ENCODE measurements at places on chromosomes 13 and 19.

DNA sequence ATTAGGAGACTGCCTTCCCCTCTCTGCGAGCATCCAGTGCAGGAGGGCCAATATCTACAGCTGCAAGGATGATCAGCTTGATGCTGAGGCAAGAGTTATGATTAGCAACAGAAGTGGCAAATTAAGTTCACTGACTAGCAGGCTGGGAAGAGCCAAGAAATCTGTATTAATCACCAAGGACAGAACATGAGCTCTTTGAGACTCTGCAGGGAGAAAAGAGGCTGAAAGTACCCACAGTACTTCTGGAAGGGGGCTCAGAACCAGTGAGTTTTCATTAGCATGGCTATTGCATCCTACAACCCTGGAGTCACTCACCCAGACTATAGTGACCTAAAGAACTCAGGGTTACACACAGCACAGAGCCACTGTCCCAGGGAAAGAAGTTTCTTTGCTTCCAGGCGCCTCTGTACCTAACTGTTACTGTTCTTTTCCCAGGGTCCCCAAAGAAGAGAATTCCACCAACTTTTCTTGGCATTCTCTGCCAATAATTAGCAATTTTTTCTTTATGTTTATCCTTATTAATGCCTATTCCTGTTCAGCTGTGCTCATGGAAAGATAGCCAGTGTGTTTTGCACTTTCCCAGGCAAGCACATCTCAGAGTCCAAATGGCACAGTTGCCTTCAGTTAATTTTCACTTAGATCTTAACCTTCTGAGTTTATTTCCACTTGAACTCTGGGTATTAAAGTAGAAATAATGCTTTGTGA is 25.8 kb upstream of the MEDAG start:
- no peak for DNase-seq

GRCh38 chr19:38028913-38029510 is 122.0 kb downstream of the SIPA1L3 start:
- no peak for DNase-seq

- no peak for DNase-seq
Observed at GRCh38 chr13:106077017-106077416, 458.4 kb downstream of the EFNB2 start.

GRCh38 chr13:27338816-27339215 is 68.2 kb downstream of the RASL11A start:
- no peak for DNase-seq

- DNase-seq, result no peak
Observed at GRCh38 chr13:105928901-105929300, 606.6 kb downstream of the EFNB2 start.

DNA sequence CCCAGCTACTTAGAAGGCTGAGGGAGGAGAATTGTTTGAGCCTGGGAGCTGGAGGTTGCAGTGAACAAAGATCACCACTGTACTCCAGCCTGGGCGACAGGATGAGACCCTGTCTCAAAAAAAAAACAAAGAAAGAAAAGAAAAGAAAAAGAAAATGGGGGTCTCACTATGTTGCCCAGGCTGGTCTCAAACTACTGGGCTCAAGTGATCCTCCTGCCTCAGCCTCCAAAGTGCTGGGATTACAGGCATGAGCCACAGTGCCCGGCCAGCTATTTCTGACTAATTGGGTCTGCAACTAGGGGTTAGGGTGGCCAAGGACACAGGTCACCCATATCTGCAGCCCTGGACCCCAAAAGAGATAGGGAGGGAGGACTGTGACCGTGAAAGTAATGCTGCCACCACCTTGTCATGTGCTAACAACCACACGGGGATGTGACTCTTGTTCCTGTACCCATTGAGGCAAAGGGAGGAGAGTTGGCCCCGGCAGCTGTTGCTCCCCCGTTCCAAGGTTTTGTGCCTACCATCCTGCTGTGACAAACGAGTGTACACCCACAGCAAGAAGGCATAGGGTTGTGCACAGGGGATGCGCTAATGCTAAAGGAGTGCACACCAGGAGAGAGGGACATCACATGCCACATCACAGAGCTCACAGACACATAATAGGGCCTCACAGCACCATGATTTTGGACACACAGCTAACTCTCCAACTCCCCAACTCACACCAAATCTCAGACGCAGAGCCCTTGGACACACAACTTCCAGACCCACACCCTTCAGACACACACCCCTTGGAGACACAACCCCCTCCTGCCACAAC is 619 bp downstream of the MEF2B start:
- no peak for DNase-seq

DNA sequence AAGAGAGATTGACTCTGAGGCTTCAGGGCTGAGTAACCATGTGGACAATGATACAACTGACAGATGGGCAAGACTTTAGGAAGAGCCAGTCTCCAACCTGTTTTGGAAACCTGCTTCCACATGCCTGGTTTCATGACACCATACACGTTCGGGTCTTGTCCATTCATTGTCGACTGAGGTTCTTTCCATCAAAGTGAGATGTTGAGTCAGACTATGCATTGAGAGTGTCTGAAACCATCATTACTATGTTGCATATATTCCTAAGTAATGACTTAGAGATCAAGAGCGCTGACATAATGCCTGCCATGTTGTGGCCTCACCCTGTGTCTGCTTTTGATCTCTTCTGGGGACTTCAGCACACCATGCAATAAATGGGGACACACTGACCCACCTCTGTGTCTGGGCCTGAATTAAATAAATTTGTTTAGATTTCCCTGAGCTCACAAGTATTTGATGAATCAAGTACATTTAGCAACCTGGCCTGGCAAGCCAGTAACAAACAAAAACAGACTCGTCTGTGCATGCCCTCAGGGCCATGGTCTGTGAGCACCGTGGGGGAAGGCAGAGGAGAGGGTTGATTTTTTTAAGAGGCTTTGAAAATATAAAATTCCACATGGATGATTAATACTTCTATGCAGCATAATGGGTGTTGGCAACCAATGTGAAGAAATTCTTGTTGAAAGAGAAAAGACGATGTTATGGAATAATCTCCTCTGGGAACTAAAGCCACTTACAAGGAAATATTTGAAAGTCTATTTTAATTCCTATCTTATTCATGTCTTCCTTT is 49.9 kb upstream of the UBAC2 start:
- DNase-seq, result no peak

DNA sequence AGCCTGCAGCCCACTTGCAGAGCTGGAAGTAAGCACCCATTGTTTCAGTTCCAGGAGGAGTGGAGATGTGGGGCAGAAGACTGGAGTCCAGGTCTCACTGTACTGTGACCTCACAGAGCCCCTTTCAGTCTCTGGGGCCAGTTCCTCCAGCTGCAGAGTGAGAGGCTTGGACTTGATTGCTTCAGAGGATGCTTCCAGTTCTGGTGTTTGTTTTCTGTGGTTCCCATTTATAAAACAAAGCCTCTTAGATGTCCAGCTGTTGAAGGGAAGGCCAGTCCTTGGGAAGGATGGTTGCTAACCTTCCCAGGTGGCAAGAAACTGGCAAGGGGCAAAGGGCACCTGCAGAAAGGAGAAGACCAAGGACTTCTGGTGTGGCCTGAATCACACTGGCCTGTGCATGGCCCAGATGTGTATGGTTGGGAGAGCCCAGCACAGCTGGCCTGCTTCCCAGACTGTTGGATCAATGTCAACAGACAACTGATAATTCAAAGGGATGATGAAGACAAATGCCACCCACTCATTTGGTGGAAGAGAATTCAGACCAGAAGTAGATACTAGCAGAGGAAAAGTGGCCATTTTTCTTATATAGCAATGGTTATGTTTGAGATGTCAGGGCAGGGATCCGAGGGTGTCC is 218.5 kb downstream of the ZNF536 start:
- DNase-seq, result no peak

DNA sequence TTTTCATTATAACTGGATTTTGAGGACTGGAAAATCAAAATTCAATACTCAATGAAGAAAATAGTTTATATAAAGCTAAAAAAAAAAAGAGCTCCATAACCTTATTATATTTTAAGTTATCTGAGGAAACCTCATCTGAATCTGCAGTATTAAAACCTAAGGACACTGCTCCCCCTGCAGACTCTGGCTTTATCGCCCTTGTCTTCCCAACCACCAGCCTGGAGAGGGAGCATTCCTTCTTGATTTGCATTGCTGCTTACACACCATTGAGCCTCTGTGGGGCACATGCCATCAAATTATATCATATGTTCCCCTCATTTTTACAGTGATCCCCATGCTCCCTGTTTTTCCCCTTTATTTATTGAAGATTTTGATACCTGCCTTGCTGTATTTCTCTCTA is 871.4 kb upstream of the GPC6 start:
- no peak for DNase-seq

DNA sequence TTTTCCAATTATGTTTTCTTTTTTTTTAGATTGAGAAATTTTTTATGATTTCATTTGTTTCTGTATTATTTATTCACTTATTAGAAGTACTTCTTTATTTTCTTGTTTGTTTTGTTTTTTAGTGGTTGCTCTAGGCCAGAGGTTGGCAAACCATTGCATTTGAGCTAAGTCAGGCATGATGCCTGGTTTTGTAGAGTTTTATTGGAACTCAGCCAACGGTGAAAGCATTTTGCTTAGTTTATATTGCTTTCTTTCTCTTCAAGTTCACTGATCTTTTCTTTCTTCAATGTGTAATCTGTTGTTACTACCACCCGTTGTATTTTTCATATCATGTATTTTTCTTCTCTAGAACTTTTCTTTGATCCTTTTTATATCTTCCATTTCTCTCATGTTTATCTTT is 19.7 kb downstream of the ZNF567 start:
- DNase-seq, result no peak

GRCh38 chr13:50448535-50448998 is 394.9 kb downstream of the DLEU7 start:
- no peak for DNase-seq

DNA sequence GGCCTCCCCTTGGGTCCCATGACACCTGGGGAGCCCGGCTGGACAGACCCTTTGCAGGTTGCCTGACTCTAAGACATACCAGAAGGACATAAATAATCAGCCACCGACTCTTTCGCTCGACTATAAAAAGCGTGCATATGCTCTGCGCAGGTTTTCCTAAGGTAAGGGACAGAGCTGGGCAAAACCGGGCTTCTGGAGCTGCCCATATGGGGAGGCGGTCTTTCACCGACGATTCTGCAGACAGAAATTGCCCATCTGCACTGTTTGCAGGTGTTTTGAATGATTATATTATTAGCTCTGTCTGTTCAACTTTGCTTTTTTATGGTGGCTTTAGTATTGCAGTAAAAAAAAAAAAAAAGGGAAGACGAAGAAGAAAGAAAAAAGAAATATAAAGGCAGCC is 347.2 kb downstream of the TSHZ3 start:
- no peak for DNase-seq

DNA sequence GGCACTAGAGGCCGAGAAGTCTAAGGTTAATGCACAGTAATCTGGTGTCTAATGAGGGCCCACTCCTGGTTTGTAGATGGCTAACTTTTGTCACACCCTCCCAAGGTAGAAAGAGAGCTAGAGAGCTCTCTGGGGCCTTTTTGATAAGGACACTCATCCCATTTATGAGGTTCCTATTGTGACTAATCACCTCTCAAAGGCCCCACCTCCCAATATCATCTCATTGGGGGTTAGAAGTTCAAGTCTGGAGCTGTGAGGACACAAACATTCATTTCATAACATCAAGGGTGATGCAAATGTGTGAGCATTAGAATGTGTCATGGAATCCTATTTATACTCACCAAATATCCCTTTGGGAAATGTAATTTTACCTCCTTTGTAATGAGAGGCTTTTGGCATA is 79.2 kb upstream of the SLC10A2 start:
- no peak for DNase-seq

DNA sequence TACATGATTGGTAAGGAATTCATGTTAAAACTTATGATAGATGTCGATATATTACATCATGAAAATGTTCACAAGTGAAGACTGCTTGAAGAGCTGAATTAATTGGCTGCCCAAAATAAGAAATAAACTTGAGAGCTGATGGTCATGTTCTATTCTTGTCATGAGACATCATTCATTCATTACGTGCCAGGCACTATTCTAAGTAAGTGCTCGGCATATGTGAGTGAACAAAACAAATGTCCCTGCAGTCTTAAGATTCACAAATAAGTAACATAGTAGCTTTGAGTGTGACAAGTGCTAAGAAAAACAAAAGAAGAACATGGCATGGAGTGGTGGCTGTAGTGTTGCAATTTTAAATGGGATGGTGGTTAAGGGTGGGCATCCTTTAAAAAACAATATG is 329.3 kb downstream of the SUCLA2 start:
- DNase-seq, result no peak

- no peak for DNase-seq
Observed at GRCh38 chr19:48770266-48770665, 14.9 kb downstream of the FGF21 start.

- no peak for DNase-seq
Observed at GRCh38 chr19:45515807-45516401, 8.6 kb downstream of the VASP start.

DNA sequence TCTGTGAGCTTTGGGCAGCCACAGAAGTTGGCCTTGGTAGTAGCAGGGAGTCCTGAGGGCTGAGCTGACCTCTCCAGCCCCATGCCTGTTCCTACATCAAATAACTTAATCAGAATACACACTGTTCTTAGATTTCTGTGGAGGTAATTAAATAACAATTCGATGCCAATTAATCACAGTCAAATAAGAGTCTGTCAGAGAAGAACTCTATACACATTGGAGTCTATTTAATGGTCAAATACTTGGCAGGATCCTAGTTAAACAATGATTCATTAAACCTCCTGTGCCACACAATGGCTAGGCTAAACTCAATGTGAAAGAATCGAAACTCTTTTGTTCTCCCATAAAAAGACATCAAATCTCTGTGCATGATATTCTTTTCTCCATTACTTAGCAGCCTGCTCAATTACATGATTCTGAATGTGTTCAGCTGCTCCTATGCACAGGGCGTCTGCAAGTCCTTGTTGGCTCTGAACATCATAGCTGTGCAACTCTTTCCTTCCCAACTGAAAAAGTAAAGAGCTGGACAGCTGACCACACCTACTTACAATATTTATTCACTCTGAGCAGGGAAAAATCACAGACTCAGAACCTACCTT is 173.1 kb downstream of the ABCC4 start:
- no peak for DNase-seq

DNA sequence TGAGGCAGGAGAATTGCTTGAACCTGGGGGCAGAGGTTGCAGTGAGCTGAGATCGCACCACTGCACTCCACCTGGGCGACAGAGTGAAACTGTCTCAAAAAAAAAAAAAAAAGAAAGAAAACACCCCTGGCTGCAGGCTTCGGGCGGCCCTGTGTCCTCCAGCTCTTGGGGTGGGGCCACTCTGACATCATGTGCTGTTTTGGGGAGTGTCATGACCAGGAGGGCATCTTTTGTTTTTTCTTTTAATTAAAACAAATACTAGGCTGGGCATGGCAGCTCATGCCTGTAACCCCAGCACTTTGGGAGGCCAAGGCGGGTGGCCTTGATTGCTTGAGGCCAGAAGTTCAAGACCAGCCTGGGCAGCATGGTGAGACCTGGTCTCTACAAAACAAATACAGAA is 52.1 kb downstream of the KDM4B start:
- no peak for DNase-seq

- peak; percentile 20 for DNase-seq
Observed at GRCh38 chr19:8615813-8616596, 5.5 kb upstream of the ADAMTS10 start.

- DNase-seq, result no peak
Observed at GRCh38 chr13:110503037-110503901, 58.3 kb downstream of the RAB20 start.

GRCh38 chr19:49849433-49850220 is 1.3 kb upstream of the PTOV1 start:
- DNase-seq, result no peak

Measured in stimulated activated CD8-positive, alpha-beta memory T cell treated with anti-CD3 and anti-CD28 coated beads, Interleukin-7, amount 100 ng/mL, for 1 hour (primary cell).